ENCODE measurements at places on chromosomes 5 and 9.

- DNase-seq, result no peak
These were observed 7.4 kb upstream of the KLF4 start for GRCh38 chr9:107496976-107497375.

- DNase-seq, result peak; percentile 94
These were observed at the start of gene IFT74 for GRCh38 chr9:26955921-26956859. IFT74 (plus strand) TSS chr9:26956412; CDS start chr9:26961968, 5,556 bp downstream.

- no peak for DNase-seq
These were observed 100.9 kb downstream of the ATP10B start for GRCh38 chr5:160750938-160751657.

DNA sequence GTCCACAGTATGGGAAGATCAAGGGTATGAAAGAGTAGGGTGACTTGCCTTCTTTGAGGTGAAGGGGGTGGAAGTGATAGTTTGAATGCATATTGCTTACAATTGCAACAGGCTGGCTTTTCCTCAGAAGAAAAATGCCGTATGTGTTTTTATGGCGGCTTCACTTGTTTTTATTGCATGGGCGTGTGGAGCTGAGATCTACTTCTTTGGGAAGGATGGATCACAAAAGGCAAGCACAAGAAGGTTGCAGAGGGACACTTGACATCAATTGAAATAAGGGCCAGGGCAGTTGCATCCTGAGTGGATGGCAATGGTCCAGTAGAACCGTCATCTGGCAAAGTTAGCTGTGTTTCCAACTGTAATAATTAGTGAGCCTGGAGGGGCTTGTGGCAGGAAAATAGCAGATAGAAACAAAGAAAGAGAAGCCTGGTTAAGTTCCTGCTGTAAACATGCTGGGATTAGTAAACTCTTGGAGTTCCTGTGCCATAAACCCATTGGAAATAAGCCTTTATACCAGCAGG, 138.4 kb downstream of the NTRK2 start:
- DNase-seq, result no peak

DNA sequence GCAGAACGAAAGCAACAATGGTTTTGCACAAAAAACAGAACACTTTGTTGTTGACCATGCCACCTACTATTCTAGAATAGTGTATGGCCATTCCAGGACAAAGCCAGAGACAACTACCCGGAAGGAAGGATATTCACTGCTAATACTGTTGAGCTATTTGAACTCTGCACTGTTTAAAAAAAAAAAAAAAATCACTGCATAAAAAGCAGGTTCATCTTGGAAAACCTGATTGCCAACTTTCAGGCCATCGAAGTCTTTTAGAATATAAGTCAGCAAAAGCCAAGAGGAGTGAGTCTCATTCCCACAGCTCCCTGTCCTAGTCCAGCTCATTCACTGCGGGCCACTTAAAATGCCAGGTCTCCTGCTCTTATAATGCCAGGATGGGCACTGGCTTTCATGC, 4.0 kb downstream of the ENC1 start:
- no peak for DNase-seq

DNA sequence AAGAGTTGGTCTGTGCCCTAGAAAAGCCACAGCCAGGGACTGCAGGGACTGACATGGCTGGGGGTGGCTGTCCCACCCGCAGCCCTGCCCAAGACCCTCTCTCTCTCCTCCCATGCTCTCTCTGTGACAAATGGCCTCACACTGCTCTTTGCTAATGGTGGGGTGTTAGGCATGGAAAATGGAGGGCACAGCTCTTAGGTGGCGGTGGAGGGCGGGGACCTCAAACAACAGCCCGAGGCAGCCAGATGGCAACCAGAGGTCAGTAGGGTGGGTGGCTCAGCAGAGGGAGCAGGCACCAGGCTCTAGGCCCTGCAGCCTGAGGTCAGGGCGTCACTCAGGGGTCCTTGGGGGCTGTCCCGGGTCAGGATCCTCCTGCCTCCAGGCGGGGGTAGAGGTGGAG, 73.9 kb upstream of the DAB2IP start:
- DNase-seq, result no peak

GRCh38 chr9:99885747-99886146, 20.7 kb upstream of the STX17 start:
- no peak for DNase-seq

DNA sequence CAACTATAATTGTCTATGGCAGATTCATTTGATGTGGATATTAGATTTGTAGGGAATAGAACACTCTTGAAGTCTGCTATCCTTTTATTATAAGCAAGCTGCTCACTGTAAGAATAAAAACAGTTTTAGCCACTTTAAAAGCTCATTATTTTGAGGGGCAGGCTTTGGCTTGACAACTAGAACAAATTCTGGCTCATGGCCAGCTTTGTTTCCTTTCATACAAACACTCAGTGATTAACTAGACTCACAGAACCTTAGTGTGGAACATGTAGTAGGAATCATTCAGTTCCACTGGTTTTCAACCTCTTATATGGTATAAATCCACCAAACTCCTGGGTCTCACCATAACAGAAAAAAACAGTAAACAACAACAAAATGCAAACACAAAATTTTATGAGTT, 27.4 kb upstream of the CEP120 start:
- no peak for DNase-seq

GRCh38 chr9:89716559-89716958, 111.7 kb downstream of the GADD45G start:
- no peak for DNase-seq

GRCh38 chr9:4746278-4747030, 5.5 kb upstream of the AK3 start:
- no peak for DNase-seq

DNA sequence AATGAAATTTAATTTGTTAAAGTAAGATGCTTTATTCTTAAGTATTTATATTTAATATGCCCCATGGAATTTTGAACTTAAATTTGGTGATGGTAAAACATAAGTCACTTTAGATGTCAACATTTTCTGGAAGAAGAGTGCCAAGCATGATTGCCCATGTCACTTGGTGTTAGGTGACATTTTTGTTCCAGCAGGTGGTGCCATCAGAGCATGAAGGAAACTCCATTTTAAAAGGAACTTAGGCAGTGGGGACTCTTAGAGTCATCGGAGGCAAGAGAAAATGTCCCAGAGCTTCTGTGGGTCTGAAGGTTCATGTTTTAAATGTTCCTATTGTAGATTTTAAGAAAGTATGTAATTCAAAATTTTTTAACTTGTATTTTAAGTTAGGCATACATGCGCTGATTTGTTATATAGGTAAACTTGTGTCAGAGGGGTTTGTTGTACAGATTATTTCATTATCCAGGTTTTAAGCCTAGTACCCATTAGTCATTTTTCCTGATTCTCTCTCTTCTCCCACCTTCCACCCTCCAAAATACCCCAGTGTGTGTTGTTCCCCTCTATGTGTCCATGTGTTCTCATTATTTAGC, 789.3 kb downstream of the SEMA5A start:
- DNase-seq, result no peak
